Stimulated activated CD8-positive, alpha-beta memory T cell treated with anti-CD3 and anti-CD28 coated beads, Interleukin-4, amount 100 ng/mL, for 4 hours (primary cell): ENCODE measurements at places on chromosomes 12 and 14.

DNA sequence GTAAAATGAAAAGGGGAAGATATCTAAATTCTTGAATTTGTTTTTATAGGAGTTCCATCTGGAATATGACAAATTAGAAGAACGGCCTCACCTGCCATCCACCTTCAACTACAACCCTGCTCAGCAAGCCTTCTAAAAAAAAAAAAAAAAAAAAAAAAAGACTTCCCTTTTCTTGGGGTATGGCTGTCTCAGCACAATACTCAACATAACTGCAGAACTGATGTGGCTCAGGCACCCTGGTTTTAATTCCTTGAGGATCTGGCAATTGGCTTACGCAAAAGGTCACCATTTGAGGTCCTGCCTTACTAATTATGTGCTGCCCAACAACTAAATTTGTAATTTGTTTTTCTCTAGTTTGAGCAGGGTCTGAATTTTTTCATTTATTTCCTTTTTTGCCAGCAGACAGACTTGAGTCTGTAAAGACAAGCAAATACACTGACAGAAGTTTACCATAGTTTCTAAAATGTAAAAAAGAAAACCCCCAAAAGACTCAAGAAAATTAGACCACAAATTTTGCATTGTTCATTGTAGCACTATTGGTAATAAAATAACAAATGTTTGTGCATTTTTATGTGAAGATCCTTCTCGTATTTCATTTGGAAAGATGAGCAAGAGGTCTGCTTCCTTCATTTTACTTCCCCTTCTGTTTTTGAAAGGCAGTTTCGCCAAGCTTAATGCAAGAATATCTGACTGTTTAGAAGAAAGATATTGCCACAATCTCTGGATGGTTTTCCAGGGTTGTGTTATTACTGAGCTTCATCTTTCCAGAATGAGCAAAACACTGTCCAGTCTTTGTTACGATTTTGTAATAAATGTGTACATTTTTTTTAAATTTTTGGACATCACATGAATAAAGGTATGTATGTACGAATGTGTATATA lies 12.1 kb upstream of the KCNMB4 start:
- no peak for DNase-seq

GRCh38 chr12:120835657-120836056 lies 68.5 kb downstream of the SPPL3 start:
- DNase-seq = no peak

- DNase-seq = no peak
Measured at GRCh38 chr12:7361265-7361664, 57.4 kb downstream of the ACSM4 start.

GRCh38 chr14:45332360-45332988 lies 79.5 kb upstream of the MIS18BP1 start:
- DNase-seq = no peak

- no peak for DNase-seq
Measured at GRCh38 chr12:131784909-131785762, 43.1 kb upstream of the MMP17 start.

DNA sequence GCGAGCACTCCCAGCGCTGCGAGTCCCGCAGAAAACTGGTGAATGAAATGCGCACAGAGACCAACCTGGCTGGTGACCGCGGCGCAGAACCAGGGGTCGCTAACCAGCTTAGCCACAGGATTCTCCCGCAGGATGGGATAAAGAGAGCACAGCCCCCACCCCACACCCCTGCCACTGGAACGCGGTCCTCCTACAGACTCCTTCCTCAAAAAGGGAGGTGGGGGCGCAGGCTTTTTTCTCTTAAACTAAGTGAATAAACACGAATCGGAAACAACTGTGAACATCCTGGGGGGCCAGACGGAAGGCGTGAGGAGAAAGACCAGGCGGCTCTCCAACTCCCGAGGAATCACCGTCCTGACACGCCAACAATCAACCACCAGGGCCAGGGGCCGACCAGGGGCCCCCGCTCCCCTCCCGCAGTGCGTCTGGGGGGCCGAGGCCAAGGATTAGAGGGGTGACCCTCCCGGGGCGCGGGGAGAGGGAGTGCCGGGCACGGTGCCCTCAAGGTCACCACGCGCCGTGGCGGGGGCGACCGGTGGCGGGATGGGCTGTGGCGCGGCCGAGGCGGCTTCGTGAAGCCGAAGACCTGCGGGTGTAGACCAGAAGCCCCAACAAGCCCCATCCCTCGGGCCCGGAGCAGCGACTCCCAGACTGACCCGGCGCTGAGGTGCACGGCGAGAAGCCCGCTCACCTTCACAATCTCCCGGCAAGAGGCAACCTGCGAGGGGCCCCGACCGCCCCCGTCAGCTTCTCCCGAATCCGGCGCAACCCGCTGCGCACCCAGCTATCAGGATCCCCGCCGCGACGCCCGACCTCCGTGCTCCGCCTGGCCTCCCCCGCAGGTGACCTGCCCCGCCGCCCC lies 704 bp downstream of the ATP2B1 start:
- peak; percentile 20 for DNase-seq

- peak; percentile 38 for DNase-seq
Measured at GRCh38 chr12:9707864-9708808, 24.8 kb downstream of the CLECL1 start.

GRCh38 chr12:24797901-24798300 lies 151.0 kb downstream of the BCAT1 start:
- DNase-seq = no peak

DNA sequence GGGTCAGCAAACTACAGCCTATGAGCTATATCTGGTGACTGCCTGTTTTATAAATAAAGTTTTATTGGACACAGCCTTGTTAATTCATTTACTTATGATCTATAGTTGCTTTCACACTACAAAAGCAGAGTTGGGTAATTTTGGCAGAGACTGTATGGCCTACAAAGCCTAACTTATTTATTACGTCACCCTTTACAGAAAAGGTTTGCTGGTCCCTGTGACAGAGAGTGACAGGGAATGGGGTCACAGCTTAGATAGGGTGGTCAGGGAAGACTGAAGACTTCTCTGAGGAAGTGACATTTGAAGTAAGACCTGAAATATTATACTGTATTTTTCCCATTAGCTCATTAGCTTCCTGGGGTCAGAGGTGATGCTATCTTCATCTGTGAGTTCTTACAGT lies 75.7 kb upstream of the NEDD1 start:
- no peak for DNase-seq

- DNase-seq = no peak
Measured at GRCh38 chr12:113016796-113017195, 38.5 kb downstream of the OAS2 start.

DNA sequence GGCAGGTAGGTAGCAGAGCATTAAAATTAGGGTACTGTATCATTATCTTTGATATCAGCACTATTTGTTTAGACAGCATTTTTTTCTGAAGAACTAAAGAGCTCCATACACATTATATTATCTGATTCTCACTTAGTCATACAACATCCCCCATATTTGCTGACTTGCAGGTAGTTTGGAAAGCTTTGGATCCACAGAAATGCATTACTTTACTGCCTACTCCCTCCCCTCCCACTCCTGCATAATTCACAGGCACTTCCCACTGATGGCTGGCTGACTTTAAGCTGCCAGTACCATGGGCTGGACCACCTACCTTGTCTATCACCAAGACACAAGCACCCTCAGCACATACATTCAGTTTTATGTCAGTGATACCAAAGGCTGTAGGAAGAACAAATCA lies 110.4 kb downstream of the SLC8A3 start:
- no peak for DNase-seq

DNA sequence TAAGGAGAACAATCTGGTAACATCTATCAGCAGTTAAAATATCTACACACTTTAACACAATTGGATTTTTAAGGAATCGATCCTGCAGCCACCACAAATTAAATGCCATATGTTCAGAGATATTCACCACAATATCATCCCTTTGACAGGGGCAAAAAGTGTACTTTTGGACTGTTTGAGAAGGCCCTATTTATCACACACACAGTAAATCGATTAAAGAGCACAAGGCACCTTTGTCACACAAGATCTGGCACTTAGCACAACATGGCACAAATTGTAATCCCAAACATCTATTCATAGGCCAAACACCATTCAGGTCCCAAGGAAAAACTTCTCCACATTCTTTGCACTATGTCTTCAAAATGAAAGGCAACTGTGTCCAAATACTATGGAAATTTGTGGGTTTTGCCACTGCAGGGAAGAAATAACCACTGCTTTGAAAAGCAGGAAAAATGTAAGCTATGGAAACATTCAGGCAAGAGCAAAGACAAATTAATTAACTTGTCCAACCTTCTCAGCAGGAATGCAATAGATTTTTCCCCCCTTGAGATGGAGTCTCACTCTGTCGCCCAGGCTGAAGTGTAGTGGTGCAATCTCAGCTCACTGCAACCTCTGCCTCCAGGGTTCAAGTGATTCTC lies 282.5 kb upstream of the TMPO start:
- DNase-seq = no peak

DNA sequence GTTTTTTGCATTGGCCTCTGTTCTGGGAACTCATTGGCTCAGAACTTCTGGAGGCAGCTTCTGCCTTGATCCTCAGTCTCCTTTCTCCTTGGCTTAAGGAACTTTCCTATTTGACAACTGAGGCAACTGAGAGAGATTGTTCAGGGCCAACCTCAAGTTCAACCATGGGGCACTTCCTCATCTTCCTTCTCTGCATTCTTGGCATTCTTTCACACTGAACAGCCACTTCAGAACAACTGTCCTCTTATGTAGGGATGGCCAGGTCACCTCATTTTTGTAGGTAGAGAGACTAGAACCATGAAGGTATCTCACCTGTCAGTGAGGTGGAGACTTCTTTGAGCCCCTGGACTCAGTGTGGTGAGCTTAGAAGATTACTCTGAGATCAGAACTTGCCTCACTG lies 63.0 kb upstream of the NRXN3 start:
- DNase-seq = no peak

DNA sequence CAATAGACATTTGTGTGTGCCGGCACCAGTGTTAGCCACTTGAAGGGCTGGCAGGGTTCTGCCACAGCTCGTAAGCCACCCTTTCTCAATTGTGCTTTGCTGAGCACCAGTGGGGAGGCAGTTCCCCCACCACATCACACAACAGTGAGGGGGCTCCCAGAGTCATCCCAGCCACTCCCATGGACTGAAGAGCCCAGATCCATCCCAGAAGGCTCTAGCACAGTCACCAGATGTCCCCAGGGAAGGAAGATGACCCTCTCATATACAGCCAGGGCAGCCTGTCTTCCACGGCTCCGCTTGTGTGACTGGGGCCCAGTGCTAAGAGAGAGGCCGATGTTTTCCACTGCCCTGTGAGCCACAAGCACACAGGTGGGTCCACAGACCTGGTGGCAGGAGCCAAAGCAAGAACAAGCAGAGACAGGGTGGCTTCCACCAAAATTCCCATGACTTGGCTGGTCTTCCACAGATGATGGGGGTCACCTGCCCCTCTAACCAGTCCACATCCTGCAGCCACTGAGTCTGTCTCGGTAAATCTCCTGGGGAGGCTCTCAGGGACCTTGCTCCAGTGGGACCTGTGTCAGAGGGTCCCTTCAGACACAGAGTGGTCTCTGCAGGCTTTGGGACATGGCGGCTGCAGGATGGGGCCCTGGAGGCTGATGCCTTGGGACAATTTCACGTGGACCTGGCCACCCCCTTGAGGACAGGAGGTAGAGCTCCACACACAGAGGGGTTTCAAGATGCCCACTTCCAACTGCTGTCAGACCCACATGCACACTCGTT lies 71.9 kb upstream of the DDX11 start:
- no peak for DNase-seq

DNA sequence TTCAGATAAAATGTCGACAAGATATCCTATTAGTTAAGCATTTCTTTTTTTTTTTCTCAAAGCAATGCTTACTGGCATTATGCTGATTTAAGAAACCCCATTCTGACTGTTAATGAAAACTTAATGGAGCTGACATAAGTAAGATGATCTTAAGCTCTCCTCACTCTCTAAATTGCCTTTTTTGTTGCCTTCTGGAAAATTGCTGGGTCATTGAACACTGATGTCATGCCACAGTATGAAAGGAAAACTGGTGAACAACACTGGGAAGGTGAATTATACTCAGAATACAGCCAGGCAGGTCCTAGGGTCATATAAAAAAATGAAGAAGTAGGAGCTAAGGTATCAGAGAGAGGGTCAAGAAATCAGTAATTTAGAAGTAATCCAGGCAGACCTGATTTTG lies 179.9 kb downstream of the BTG1 start:
- DNase-seq = no peak

GRCh38 chr14:20934148-20934762 lies 21.0 kb upstream of the RNASE2 start:
- no peak for DNase-seq

GRCh38 chr12:97813301-97813700 lies 350.7 kb downstream of the RMST start:
- no peak for DNase-seq

GRCh38 chr12:3250034-3250433 lies 172.9 kb downstream of the TSPAN9 start:
- DNase-seq = no peak

DNA sequence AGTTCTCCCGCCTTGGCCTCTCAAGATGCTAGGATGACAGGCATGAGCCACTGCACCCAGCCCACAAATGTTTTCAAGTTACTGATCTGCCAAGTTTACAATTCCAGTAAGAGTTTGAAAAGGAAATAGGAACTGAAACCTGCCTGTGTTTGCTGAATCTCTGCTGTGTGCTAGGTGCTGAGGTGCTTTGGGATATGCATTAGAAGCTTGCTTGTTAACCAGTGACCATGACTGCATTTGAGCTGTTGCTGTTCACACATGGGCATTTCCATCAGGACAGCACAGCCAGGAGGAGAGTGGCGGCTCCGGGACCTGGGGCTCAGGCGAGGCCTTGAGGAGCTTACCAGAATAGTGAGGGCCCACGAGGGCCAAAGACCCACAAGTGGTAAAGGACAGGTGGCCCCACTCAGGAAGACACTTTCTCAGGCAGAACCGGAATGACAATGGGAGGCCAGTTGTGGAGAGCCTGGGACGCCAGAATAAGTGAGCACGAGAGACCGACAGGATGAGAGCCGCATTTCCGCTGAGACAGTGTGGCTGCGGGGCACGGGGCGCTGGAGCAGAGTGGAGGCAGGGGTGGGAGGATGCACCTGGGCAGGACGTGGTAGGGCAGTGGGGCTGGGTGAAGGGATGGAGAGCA lies 54.5 kb upstream of the MMP17 start:
- no peak for DNase-seq

GRCh38 chr14:68440820-68441219 lies 352.0 kb downstream of the ZFP36L1 start:
- no peak for DNase-seq

GRCh38 chr12:117494833-117495655 lies 133.6 kb upstream of the NOS1 start:
- no peak for DNase-seq

- no peak for DNase-seq
Measured at GRCh38 chr12:70885956-70886355, 34.6 kb downstream of the PTPRR start.

- no peak for DNase-seq
Measured at GRCh38 chr12:65876898-65877721, 52.8 kb downstream of the HMGA2 start.

- no peak for DNase-seq
Measured at GRCh38 chr12:112967858-112968257, 10.5 kb upstream of the OAS2 start.

DNA sequence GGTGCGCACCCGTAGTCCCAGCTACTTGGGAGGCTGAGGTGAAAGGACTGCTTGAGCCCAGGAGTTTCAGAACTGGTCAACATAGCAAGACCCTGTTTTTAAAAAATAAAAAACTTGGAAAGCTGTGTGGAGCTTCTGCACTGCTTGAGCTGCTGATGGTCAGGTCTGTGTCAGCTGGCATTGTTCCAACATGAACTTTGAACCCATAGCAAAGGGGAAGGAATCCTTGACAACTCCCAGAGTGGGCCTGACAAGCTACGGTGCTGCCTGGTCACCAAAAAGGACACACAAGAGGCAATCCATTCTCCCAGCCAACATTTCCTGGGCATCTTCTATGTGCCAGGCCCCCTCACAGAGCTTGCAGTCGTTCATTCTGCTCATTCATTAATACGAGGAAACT lies 16.4 kb upstream of the LTBP2 start:
- no peak for DNase-seq
